Stimulated activated CD8-positive, alpha-beta memory T cell treated with anti-CD3 and anti-CD28 coated beads, Interleukin-4, amount 100 ng/mL, for 1 hour (primary cell): ENCODE measurements at places on chromosomes 2 and 18.

GRCh38 chr2:196801674-196802261, 2.3 kb upstream of the GTF3C3 start:
- DNase-seq, result no peak

GRCh38 chr2:230861552-230862255, 3.0 kb upstream of the ITM2C start:
- no peak for DNase-seq

DNA sequence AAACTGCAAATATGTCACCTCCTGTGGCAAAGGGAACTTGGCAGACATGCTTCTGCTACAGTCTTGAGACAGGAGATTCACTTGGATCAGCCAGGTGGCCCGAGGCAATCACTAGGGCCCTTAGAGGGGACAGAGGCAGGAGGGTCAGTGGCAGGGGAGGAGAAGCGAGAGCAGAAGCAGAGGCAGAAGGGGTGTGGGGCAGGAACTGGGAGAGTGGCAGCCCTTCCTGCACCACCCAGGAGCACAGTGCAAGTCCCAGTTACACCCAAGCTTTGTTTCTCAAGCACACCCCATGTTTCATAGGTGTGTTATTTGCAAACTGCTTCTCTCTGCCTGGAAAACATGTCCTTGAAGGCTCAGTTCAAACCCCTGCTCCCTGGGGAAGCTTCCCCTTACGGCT, 309.7 kb upstream of the MYT1L start:
- no peak for DNase-seq

- DNase-seq, result no peak
These were observed 4.3 kb downstream of the C2orf68 start for GRCh38 chr2:85607268-85608215.

DNA sequence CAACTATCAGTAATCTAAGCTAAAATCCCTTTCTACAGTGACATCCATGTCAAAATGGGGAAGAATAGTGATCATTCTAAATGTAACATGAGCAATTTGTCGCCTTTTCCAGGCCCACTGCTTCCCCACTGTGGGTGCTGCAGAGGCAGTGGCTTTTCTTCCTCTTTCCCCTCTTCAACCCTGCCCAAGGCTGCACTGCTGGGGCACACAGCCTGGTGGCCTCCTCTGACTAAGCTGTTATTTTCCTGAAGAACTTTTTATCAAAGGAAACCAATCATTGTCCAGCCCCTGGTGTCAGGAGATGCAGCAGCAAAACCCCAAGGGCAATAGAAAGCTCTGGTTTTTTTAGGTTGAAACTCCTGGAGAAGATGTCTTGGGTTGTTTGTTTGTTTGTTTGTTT, 117.6 kb upstream of the KLF7 start:
- no peak for DNase-seq

- no peak for DNase-seq
These were observed 84.4 kb downstream of the TGOLN2 start for GRCh38 chr2:85243101-85244072.

DNA sequence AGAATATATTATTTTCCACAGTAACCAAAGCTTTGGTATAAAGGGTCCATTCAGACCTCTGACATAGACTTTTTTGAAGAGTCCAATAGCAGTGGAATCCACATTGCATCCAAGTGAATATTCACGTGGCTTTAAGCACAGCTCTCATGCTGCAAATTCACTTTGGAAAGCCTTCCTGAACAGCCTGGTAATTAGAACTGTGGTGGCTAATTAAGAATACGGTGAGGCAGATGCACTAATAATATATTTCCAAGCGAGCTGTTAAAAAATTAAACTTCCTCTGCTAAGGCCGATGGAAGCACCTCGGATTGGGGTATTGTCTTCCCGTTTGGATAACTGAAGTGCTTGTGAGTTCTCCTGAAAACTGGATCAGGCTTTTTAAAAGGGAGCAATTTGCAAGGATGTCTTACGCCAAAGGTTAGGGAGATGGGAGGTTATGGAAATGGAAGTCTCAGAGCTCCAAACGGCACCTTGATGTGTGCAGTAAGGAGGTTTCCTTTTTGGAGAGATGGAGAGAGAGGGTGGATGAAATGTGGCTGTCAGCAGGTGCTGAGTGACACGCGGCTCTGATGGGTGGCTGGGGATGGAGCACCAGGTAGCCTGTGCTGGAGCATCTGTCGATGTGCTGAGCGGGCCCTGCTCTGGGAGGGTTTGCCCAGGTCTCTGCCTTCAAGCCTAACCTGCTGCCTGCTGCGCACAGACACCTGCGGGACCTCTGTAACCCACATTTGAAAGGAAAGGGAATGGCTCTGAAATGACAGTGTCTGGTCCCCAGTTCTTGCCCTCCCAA, 37.5 kb downstream of the CABLES1 start:
- no peak for DNase-seq

GRCh38 chr2:95669441-95669991, 77.7 kb downstream of the TRIM43 start:
- no peak for DNase-seq

DNA sequence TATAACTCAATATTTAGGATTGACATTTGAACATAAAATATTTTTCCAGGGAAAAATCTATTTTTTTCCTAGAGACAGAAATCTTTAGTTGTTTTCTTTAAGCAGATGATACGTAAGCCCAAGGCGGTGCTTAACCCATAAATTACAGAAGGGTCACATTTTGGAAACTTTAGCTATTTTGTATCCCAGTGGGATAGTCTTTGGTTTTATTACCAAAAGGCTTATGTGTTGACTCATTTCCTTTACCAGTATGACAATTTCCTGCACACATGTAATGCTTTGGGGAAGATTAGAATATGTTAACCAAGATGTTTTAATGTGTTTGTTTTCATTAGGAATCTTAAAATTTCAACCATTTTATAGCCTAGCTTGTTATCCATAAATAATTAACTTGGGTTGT, 24.8 kb downstream of the DYNC1I2 start:
- no peak for DNase-seq

DNA sequence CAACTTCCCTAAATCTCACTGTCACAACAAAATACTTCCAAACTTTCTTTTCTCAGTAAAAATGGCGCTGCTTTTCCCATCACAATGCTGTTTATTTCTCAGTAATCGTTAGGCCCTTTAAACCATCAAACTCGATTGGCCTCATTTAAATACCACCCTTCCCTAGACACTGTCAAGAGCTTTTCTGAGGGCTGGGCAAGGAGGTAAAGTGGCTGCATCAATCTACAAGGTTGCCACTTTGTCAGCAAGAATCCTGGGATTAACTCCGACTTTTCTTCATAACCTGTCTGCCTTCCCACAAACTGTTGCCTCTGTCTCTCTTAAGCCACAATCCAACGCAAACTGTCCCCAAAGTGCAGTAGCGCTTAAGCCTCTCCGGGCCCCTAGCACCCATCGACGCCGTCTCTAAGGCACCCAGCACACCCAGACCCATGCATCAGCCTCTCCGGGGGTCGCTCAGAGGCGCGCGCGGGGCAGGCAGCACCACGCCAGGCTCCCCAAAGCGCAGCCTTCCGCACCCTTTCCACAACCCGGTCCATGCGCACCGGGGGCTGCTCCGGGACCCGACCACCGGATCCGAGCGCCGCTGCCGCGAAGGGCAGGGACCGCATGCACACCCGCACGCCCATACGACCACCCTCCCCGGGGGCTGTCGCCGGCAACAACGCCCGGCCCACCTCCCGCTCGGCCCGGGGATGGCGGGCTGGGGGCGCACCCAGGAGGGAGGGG, 683 bp downstream of the MBOAT2 start:
- no peak for DNase-seq

GRCh38 chr18:55515941-55516710, 71.9 kb downstream of the TCF4 start:
- no peak for DNase-seq

DNA sequence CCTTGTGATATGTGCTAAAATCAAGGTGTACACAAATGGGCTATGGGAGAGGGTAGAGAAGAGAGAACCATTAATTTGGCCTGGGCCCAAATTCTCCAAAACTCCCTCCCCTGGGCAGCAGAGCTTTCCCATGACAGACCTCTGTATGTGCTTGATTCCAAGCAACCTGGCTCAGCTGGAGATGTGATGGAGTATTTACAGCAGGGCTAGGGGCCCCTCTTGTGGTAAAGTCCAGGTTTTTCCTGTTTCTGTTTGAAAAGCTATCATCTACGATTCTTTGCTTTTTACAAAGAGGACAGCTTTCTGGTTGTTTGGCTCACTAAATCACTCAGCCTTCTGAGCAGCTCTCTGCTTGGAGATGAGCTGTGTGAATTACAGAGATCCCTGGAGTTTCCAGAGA, 40.3 kb downstream of the KCNS3 start:
- DNase-seq, result no peak

DNA sequence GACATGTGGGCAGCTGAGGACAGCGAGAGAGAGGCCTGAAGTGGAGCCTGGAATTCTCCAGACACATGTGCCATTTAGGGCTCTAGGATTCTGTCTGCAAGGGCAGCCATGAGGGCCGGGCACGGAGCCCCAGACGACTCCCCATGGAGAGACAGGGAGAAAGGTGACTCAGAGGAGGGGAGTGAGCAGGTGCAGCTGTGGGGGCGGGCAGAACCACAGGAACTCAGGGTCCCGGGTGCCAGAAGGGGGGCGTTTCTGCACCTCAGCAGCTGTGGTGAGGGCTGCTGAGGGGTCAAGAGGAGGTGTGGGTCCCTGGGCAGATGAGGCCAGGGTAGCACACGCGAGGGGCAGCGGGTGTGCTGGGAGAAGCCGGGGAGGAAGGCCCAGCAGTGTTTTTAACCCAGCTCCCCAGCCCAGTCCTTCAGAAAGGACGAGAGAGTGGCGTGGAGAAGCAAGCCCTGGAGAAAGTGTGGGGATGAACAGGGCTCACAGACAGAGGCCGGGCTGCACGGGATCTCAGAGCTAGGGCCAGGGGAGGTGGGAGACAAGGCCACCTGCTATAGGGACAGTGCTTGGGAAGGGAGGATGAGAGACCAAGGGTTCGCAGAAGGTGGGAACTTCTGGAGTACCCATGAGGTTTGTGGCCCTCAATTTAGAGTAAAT, 7.6 kb downstream of the GPR17 start:
- DNase-seq, result no peak

DNA sequence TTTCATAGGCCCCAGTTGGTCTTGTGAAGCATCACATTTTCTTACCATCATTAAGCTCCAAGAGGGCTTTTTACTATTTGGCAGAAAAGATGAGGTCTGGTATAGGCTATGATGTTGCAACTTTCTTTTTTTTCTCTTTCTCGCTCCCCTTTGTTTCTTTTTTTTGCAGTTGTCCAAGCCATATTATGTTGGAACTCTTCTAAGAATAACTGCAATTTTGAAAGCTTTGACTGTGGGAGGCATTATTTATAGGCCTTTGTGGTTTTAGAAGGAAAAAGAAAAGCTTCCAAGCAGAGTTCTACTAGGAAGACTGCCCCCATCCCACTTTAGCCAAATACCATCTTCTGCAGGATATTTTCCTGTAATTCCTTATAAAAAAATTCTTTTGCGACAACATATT, 571.6 kb downstream of the ARHGAP15 start:
- no peak for DNase-seq

GRCh38 chr2:132923787-132924186, 253.8 kb upstream of the LYPD1 start:
- no peak for DNase-seq

- no peak for DNase-seq
These were observed 119.0 kb upstream of the CELF4 start for GRCh38 chr18:37684590-37684989.

GRCh38 chr2:172836827-172837226, 101.2 kb downstream of the RAPGEF4 start:
- no peak for DNase-seq

DNA sequence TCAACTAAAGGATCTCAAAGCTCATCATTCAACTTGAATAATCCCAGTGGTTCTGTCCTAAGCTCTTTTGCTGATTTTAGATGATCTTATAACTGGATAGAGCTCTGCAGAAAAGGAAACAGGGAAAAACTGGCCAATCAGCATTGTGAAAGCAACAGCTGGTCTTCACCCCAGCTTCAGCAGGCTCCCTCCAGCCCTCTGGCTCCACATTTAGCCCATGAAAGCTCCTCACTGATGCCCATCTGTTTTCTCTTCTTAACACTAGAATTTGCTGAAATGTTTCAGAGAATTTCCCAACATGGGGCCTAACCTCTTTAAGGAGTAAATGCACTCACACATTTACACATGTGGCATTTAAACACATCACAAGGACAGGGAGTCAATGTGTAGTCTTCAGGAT, 223.3 kb downstream of the CNTNAP5 start:
- DNase-seq, result no peak

- DNase-seq, result no peak
These were observed 74.6 kb downstream of the DHRS9 start for GRCh38 chr2:169143998-169144397.
